ENCODE measurements at places on chromosomes 6 and 20.

- DNase-seq = no peak
Measured at GRCh38 chr6:144617708-144618107, 332.6 kb downstream of the UTRN start.

GRCh38 chr20:53750827-53751619 lies 157.4 kb upstream of the ZNF217 start:
- DNase-seq = no peak

DNA sequence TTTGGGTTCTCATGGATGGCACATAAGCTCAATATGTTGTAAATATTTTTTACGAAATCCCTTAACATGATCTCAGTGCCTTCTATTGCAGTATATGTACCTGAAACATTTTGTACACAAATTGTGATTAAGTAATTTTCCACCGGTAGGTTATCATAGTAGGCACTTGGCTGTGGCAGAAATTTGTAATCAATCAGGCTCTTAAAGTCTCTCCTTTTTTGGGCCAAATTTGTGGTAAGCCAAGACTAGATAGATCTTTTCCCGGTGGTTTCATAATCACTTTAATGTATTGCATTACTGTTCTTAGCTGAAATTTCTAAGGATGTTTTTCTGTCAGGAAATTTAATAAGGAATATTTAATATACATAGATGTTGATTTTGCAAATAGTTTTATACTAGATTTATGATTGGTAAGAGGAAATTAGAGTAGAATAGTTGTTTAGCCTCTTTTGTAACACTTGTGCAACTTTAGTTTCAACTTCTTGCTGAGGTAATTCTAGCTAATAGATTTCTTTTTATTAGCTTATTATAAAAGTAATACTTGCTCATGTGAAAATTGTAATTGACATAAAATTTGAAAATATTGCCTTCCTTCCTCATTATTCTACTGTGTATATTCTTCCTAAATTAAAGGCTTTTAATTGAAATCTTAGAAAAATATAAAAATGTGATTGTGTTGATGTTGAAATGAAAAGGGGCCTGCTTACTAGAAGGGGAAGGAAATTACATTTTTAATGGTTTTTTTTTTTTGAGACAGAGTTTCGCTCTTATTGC lies 3.2 kb downstream of the PCMT1 start:
- DNase-seq = no peak

DNA sequence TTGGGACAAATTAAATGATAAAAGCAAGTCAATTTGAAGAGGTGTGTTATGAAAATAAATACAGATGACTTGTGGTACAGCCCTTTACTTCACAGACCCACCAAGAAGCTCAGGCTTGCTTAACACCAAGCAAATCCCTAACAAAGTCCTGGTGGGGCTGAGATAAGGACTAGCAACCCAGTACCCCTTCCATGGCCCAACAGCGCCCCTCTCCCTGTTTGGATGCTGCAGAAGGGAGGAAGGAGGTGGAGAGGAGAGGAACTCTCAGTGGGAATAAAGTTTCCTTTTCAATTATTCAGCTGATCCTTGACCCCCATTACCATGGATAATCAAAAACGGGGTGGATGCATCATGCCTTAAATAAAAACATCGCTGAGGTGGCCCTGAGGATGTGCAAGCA lies 4.5 kb upstream of the ZNF831 start:
- DNase-seq = no peak

DNA sequence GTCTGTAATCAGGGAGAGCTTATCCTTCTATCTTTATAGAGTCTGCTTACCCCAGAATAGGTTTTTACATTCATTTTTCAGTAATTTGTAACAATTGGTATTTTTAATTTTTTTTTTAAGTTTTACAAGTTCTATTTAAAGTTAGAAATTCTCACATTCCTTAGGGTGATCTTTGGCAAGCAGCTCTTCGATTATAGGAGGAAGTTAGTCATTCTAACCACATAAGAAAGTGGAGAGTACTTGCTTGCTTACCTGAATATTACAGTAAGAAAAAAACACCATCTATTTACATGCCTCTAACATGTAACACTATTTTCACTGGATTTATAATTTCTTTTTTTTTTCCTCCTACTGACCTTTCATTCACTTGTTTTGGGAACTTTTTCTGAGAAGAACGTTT lies 6.7 kb downstream of the TSHZ2 start:
- no peak for DNase-seq

DNA sequence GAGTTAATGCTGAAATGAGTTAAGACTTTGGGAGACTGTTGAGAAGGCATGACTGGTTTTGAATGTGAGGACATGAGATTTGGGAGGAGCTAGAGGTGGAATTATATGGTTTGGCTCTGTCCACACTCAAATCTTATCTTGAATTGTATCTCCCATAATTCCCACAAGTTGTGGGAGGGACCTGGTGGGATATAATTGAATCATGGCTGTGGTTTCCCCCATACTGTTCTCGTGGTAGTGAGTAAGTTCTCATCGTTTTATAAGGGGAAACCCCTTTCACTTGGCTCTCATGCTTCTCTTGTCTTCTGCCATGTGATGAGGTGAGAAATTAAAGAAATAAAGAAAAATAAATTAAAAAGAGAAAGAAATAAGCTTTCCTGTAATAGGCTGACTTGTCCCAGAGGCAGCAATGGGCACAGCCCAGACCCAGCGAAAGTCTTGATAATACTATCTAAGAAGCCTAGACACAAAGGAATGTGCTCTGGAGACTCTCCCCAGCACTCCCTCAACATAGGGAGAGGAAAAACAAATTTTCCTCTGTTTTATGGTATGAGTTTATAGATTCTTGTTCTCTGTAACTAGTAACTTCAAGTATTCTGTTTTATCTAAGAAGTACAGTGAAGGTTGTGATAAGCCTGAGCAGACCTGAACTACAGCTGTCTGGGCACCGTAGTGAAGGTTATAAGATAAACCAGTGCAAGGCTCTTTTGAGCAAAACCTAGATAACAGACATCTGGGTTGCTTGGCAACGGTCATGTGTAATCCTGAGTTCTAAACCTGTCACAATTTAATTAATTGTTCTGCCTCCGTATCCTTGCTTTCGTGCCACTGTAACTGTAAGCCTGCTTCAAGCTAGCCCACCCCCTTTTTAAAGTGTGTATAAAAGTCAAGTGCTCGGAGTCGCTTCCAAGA lies 88.9 kb upstream of the ECI2 start:
- no peak for DNase-seq

DNA sequence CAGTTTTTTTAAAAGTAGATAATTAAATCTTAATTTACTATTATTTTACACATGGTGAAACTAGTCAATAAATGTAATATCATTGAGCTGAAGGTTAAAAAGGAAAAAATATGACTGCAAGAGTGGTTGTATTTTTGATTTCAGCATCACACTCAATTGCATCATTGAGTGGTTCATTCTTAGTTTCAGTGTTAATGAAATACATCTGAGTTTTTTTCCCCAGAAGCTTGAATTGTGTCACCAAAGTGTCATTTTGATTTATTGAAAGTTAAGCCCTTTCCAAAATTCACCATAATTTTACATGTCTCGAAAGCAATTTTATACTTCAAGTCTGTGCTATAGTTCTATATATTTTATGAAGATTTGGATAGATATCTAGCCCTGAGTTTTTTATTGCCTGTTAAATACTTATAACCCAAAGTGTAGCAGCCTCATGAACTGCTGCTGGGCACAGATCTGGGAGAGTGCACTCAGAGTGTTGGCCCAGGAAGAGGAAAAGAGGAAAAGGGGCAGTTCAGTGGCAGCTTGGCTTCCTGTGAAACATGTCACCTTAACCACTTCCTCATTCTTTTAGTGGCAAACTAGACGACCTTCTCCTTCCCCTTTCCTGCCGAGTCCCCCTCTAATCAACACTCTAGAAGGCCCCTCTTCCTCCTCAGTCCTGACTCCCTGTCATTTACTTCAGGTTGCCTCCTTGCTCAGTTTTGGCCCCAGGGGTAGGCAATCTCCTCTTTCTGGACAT lies 140.7 kb downstream of the ESR1 start:
- DNase-seq = no peak

DNA sequence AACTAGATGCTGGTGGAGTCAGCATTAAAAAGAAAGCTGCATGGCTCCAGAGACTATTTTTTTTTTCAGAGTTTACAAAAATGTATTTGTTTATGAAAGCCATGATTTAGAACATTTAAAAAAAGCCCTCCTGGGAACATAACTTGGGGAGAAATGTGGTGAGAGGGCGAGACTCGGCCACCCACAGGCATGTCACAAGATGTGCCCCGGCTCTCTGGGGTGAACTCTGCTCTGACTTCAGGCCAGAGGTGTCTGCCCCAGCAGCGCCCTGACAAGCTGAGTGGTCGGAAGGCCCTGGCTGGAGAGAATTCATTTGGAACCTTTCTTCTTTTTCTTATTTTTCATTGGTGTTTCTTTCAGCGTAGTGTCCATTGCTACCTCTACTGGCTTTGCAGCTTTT lies 21.7 kb upstream of the RFPL4B start:
- DNase-seq = no peak

DNA sequence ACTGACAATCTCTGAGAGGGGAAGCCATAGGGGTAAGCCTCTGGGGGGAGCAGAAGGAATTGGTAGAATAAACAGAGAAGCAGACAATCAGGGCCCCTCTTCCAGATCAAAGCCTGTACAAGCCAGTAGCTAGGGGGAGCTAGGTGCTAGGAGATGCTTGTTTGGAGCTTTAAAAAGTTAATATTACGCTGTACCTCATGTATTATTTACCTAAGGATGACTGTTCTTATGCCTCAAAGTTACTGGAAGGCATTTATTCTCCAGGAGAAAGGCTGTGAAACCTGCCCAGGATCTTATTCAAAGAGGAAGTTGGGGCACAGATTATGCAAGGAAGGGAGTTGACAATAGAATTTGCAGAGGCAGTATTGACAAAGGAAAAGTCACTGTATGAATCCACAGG lies 111.8 kb upstream of the SLC35F1 start:
- no peak for DNase-seq

DNA sequence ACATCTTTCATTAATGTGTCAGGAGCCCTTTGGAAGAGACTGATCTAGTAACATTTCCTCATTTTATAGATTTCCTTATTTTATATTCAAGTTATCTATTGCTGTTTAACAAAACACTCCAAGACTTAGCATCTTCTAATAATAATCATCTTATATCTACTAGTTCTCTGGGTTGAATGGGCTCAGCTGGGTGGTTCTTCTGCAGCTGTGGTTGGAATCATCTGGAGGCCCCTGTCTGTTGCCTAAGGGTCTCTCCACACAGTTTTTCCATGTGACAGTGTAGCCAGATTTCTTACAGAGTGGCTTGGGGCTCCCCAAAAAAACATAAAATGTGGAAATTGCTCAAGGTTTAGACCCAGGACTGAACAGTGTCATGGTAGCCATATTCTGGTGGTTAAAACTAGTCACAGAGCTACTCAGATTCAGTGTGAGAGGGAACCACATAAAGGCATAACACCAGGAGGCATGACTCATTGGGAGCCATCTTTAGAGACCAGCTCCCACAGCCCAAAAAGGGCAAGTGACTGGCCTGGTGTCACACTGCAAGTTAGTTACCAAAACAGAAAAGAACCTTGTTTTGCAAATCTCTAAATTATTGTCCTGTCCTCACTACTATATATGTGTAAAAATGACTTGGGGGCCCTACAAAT lies 11.5 kb downstream of the SLC2A10 start:
- DNase-seq = no peak

- DNase-seq = no peak
Measured at GRCh38 chr6:120405947-120406346, 928.3 kb downstream of the TBC1D32 start.

GRCh38 chr6:163438940-163439335 lies 24.4 kb downstream of the QKI start:
- no peak for DNase-seq

- DNase-seq = peak; percentile 46
Measured at GRCh38 chr20:878511-879307, 37.4 kb downstream of the ANGPT4 start.

GRCh38 chr20:24034820-24035219 lies 46.2 kb upstream of the GGTLC1 start:
- no peak for DNase-seq

DNA sequence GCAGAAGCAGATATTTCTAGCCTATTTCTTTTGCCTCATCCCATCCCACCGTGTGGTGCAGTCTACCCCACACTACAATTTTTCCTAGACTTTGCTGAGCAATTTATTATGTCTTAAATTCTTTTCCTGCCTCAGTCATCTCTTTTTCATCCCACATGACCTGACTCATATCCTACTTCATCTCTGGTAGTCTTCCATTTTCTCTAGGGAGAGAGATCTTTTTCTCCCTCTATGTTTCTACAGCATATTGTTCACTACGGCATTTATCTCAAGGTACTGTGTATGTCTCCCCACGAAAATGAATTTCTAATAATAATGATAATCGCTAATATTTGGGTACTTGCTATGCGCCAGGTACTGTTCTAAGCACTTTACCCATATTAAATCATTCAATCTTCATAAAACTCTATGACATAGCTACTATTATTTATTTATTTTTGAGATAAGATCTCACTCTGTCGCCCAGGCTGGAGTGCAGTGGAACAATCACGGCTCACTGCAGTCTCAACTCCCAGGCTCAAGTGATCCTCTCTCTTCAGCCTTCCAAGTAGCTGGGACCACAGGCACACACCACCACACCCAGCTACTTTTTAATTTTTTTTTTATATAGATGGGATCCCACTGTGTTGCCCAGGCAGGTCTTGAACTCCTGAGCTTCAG lies 15.6 kb downstream of the PDSS2 start:
- no peak for DNase-seq

- no peak for DNase-seq
Measured at GRCh38 chr6:30748851-30749540, 4.6 kb upstream of the IER3 start.

GRCh38 chr20:36234771-36235320 lies 1.4 kb upstream of the AAR2 start:
- DNase-seq = no peak

GRCh38 chr20:61832181-61832580 lies 233.5 kb downstream of the TAF4 start:
- no peak for DNase-seq

GRCh38 chr6:3220366-3220765 lies 7.1 kb downstream of the TUBB2B start:
- DNase-seq = no peak

DNA sequence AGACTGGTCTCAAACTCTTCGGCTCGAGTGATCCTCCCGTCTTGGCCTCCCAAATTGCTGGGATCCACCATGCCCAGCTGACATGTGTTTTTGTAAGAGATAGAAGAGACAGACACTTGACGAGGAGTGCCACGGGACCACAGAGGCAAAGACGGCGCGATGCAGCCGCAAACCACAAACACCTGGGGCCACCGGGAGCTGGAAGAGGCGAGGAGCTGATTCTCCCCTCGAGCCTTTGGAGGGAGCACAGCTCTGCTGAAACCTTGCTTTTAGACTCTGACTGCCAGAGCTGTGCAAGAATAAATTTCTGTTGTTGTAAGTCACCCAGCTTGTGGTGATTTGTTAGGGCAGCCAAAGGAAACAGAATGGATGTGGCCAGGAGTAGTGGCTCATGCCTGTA lies 46.9 kb downstream of the TFAP2C start:
- no peak for DNase-seq

DNA sequence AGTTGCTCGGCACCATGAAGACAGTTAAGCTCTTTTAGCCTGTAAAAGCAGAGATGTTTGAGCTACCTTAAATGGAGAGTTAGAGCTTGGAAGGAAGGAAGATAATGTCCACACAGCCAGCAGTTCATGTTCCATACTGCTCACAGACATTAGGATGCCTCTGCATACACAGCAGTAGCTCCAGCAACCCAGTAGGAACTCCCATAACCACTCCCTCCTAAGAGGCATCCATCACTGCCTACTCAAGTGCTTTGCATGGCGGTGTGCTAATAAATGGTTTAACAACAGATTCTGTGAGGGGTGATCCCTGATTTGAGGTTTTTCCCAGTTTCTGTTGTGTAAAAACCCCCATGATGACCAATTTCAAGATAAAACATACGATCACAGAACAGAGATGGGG lies 286.4 kb downstream of the HACE1 start:
- DNase-seq = no peak

- DNase-seq = no peak
Measured at GRCh38 chr20:34369265-34369664, 6.2 kb downstream of the ITCH start.
